GM12865 (cell line): ENCODE measurements at places on chromosomes 3 and 15.
A peak's percentile ranks its signal among the peaks of the same experiment; 100 is the strongest.

DNA sequence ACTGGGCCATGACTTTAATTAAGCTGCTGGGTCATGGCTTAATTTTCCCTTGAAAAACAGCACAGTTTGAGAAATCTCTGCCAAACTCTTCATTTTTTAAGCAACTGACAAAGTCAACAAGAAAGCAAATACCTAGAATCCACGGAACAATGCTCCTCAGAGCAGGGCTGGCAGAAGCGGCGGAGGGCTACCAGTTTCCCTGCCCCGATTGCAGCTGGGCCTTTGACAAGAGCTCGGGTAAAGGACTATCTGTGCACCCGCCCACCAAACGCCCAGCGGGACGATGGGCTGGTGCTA is 1.2 kb downstream of the GOLIM4 start:
- no peak for DNase-seq

GRCh38 chr15:92914103-92914499 is 14.0 kb downstream of the CHD2 start:
- DNase-seq = no peak

DNA sequence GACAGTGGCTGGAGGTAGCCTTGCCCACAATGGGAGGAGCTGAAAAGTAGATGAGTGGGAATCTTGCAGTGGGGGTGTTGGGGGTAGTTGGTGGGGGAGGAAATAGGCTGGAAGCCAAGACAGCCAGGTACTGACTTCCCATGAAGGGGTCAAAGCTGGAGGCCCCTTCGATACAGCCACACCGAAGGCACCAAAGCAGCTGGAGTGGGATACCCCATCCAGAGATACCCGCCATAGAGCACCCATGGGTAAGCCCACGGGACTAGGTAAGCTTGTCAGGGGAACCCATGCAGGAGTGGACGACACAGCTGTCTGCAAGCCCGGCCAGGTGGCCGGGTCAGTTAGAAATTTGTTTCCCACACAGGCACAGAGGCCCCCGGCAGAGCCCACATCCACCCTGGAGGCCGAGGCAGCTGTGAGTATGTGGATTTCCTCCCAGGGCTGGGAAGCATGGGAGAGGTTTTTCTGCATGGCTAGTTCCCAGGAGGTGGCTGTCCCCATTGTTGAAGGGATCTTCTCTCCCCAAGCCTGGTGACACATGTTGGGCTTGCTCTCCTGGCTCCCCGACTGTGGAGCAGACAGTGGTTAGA is 28.6 kb downstream of the PRR23E start:
- no peak for DNase-seq

- peak; percentile 33 for DNase-seq
These were observed 61.2 kb upstream of the ICE2 start for GRCh38 chr15:60540002-60540651.

DNA sequence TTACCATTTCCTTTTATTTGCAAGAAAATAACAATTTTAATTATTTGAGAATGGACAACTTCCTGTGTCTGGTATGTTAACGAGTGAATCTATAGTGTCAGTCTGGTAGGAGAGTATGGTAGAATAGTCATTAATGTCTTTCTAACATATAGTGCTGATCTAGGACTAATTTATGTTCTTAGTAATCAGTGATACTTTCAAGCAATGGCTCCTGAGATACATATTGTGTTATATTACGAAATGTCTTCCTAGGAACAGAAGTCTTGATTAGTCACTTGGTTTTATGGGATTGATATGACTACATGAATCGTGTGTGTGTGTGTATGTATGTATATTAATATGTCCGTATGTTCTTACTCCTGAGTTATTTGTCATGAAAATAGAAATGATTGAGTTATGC is 66.6 kb upstream of the PAQR5 start:
- no peak for DNase-seq

DNA sequence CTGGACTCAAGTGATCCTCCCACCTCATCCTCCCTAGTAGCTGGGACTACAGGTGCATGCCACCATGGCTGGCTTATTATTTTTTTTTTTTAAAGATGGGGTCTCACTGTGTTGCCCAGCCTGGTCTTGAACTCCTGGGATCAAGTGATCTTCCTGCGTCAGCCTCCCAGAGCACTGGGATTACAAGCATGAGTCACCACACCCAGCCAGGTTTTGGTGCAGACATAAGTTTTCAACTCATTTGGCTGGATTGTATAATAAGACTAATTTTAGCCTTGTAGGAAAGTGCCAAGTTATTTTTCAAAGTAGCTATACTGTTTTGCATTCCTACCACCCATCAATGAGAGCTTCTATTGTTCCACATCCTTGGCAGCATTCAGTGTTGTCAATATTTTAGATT is 32.1 kb downstream of the BUB1B start:
- DNase-seq = no peak

DNA sequence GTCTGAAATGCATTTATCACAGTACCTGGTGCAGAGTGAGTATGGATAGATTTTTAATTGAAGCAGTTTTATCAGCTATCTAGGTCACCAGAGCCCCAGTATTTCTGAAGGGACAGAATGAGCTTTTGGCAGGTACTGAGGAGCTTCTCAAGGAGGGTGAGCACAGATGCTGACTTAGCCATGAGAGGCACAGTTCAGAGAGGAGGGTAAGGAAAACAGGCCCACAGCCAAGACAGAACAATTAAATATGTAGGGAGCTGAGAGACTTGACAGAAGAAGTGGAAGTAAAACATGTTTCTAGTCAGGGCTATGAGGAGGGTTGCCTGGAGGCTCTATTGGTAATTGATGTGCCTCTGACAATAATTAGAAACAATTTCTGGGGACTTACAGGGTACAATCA is 20.1 kb downstream of the ZNF80 start:
- no peak for DNase-seq

DNA sequence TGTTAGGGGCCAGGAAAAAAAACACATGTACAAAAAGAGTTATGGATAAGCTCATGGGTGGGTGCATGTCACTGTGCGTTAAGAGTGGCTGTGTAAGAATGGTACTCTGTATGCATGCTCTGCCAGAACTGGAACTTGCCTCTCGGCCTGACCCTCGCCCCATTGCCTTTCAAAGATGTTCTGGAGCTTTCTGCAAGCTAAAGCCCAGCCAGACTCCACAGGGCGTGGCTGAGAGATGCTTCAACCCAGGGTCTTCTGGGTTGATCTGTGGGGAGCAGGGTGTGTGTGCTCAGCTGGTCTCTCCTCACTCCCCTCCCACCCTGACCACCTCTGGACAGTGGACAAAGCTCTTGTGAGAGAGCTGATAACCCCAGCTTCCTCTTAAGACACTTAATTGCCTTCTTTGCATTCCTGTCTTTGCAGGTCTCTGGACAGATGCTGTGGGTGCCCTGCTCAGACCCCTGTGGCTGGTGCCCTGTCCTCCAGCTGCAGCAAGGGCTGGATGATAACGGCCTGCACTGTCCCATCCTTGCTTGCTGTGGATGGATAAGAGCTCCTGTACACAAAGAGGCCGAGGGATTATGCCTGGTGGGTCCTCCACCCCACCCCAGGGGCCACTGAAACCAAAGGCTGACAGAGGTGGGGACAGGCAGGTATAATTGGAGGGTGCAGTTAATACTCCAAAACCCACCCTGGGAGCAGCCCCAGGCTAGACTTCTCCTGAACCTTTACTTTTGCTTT is 28.7 kb downstream of the ALDH1L1 start:
- no peak for DNase-seq

- no peak for DNase-seq
These were observed 12.5 kb upstream of the RPP14 start for GRCh38 chr3:58293516-58293915.

DNA sequence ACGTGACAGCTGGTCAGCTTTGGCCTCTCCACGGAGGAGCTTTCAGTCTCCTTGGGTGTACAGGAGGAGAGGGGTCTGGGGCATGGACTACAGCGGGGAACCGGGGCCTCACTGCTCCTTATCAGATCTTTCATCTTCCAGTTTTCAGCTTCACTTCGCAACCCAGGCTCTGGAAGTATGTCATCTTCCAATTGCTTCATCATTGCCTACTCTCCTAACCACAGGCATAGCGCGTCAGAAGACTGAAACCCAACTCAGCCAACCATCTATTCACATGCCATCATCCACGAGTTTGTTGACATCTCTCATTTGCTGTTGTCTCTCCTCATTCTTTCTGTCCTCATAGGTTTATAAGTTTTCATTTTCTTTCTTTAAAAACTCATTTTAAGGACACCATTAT is 119.5 kb downstream of the MYLK start:
- DNase-seq = no peak

- DNase-seq = peak; percentile 87
These were observed 16.9 kb upstream of the SEMA4B start for GRCh38 chr15:90184119-90184785.
